ENCODE measurements at places on chromosomes 3 and 15.

GRCh38 chr3:57974796-57975388 is 33.3 kb upstream of the FLNB start:
- no peak for DNase-seq
- H3K4me3 ChIP-seq = no peak overlapping the region
- H3K27me3 ChIP-seq = no peaks in the 10 kb centered on the region
- peaks cover 32% of the 10 kb centered on the region for H3K4me1 ChIP-seq
- peak overlapping the region; percentile 90 for H3K27ac ChIP-seq

DNA sequence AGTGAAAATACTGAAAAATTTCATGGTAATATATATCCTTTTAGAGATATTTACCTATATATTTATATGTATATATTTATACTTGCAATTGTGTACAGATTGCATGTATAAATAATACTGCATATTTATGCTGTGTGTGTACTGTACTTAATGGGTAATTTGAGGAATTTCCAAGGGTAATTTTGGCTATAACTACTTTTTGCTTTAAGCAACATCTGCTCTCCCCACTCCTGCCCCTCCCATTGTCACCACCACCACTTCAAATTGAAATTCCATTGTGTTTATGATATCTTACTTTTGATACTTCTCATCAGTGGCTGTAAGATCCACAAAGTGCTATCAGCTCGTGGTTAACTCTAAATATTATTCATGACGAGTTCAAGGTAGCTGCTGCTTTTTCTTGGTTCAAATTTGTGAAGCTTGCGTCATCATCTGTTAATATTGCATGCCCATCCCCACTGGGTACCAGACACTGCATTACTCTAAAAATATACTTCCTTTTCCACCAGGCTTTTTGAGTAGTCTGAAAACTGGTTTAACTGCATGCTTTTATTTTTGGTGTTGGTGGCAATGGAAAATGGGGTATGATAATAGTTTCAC is 91.7 kb upstream of the MITF start:
- no peak overlapping the region for H3K27ac ChIP-seq
- H3K36me3 ChIP-seq = no peaks in the 10 kb centered on the region
- no peak for DNase-seq
- H3K4me3 ChIP-seq = no peak overlapping the region

DNA sequence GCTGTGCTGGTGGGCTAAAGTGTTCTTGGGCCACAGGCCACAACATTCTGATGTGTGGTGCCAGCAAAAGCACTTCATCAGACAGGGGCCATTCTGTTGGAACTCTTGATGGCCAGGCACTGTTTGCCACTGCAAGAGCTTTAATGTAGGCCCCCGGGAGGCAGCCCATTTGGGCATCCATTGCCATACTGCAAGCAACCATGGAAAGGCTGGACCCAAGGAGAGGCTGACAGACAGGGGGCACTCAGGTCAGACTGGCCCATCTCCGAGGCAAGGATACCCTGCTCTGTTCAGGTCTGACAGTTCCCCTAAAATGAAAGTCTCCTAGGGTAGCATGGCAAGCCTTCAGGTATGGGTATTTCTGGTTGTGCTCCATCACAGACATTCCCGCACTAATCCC is 64.2 kb downstream of the FAM227B start:
- H3K27ac ChIP-seq = no peak overlapping the region
- no peaks in the 10 kb centered on the region for H3K4me1 ChIP-seq
- no peak overlapping the region for H3K4me3 ChIP-seq
- no peaks in the 10 kb centered on the region for H3K27me3 ChIP-seq
- no peak for DNase-seq

- DNase-seq = no peak
- H3K27me3 ChIP-seq = no peaks in the 10 kb centered on the region
- no peaks in the 10 kb centered on the region for H3K4me1 ChIP-seq
- no peak overlapping the region for H3K4me3 ChIP-seq
Measured at GRCh38 chr15:35547775-35548364, 1.9 kb upstream of the DPH6 start.

DNA sequence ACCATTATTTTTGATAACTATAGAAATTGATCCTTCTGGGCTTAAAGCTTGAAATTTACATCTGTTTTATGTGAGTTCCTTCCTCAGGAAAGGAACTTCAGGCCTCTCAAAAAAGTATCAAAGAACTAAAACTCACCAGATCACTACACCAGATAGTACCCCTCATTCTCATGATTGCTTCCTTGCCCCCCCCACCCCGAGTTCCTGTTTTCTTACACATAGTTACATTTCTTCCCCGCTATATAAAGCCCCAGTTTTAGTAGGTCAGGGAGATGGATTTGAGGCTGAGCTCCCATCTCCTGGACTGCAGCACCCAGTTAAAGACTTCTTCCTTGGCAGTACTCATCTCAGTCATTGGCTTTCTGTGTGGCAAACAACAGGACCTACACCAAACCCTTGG is 80.3 kb upstream of the HRH1 start:
- no peaks in the 10 kb centered on the region for H3K27me3 ChIP-seq
- no peak overlapping the region for H3K27ac ChIP-seq
- H3K4me1 ChIP-seq = no peaks in the 10 kb centered on the region

GRCh38 chr3:193357291-193357690 is 21.3 kb downstream of the ATP13A5 start:
- no peaks in the 10 kb centered on the region for H3K27me3 ChIP-seq
- no peak overlapping the region for H3K27ac ChIP-seq
- no peaks in the 10 kb centered on the region for H3K4me1 ChIP-seq
- H3K4me3 ChIP-seq = no peak overlapping the region
- no peaks in the 10 kb centered on the region for H3K36me3 ChIP-seq

DNA sequence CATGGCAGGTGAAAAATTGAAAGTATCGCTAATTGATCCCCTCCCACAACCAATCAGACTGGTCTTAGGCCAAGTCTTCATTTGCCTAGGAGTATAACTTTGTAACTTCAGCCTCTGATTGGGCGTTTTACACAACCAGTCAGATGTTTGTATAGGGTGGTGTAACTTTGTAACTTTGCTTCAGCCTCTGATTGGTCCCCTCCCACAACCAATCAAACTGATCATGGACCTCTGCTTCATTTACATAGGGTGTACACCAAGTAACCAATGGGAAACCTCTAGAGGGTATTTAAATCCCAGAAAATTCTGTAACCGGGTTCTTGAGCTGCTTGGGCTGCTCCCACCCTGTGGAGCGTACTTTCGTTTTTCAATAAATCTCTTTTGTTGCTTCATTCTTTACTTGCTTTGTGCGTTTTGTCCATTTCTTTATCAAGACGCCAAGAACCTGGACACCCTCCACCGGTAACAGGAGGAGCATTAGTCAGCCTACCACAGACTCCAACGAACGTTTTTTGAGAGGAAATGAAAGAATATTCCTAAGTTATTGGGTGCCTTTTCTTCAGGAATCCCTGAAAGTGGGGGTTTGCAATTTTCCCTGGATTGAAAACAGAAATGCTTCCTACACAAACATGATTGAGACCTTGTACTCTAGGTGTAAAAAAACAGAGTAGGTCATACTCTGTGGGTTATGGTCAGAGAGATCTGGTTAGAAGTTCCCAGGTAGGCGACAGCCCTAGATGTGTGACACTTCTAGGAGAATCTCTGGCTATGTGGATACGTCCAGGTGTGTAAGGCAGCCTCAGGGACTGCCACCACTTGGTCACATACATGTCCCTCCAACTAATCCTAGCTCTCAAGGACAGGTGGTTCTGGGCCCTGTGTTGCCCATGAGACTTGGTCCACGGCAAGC is 5.5 kb upstream of the SACM1L start:
- no peaks in the 10 kb centered on the region for H3K27me3 ChIP-seq
- no peak overlapping the region for H3K27ac ChIP-seq
- no peak overlapping the region for H3K4me3 ChIP-seq
- DNase-seq = no peak

DNA sequence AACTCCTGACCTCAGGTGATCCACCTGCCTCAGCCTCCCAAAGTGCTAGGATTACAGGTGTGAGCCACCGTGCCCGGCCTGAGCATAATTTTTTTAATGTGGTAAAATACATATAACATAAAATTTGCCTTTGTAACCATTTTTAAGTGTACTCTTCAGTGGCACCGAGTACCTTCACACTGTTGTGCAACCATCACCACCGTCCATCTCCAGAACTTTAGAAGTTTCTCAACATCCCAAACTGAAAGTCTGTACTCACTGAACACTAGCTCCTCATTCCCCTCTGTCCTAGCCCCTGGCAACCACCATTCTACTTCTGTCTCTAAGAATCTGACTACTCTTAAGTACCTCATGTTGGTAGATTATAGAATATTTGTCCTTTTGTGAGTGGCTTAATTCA is 35.2 kb downstream of the LRIG1 start:
- no peaks in the 10 kb centered on the region for H3K36me3 ChIP-seq
- H3K27me3 ChIP-seq = no peaks in the 10 kb centered on the region
- no peak overlapping the region for H3K27ac ChIP-seq
- no peak overlapping the region for H3K4me3 ChIP-seq

DNA sequence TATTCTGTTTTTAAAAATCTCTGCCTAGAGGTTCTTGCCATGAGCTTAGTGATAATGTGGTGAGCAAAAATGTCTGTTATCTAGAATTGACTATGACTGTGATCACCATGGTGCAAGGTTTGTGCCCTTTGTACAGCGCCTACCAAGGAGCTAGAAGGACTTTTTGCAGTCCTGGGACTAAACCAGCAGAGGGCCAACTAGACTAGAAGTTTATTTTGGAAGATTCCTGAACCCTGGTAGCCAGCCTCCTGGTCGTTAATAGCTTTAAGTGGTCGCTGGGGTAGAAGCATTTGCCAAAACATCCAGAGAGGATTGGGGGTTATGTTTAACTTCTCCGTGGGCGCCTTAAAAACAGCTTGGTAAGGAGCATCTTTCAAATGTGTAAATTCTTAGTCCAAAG is 7.8 kb downstream of the SCG5 start:
- no peaks in the 10 kb centered on the region for H3K36me3 ChIP-seq
- no peak overlapping the region for H3K27ac ChIP-seq
- no peak overlapping the region for H3K4me3 ChIP-seq
- no peaks in the 10 kb centered on the region for H3K27me3 ChIP-seq

DNA sequence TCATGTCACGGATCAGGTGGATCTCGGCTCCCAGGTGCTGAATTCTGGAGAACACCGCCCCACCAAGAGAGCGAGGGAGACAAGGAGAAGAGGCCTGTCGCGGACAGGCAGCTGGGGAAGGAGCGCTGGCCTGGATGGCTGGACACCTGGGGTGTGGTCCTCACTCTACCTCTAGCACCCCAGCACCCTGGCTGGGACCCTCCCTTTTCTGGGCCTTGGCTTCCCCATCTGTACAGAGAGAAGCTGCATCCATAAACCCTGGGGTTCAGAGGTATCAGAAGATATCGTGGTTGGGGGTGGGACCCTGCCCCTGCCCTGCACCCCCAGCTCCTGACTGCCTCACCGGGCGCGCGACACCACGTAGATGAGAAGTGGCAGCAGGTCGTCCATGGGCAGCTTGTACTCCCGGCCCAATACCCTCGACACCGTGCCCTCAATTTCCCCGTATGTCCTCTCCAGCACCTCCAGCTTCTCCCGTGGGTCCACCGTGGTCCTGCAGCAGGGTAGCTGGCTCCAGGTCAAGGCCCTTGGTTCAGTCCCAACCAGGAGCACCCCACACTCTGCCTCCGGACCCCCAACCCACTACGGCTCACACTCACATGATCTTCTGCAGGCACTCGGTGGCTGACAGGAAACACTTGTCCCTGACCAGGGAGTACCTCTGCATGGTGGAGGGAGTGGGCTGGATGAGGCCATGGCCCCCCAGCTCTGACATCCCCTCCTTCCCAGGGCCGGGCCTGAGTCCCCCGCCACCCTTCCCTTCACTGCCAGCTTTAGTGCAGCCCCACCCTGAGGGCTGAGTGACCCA is 21.7 kb downstream of the ALS2CL start:
- H3K27ac ChIP-seq = no peak overlapping the region
- no peak for DNase-seq
- H3K36me3 ChIP-seq = no peaks in the 10 kb centered on the region
- no peak overlapping the region for H3K4me3 ChIP-seq
- no peaks in the 10 kb centered on the region for H3K4me1 ChIP-seq

DNA sequence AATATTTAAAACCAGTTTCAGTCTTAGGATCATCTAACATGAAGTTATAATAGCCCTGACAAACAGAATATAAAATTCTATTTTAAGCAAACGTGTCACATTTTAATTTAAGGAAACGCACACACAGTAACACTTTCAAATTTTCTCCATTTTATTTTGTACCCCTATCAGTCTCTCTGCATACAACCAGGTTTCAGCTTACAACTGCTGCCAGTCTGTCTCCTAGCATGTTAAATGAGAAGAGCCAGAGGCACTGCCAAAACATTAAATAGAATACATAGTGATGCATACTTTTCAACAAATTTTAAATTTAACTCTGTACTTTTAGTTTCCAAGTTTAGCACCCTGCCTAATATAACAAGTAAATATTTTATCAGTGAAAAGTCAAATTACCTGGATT is 60.8 kb downstream of the UACA start:
- no peaks in the 10 kb centered on the region for H3K4me1 ChIP-seq
- H3K36me3 ChIP-seq = no peaks in the 10 kb centered on the region
- no peaks in the 10 kb centered on the region for H3K27me3 ChIP-seq
- no peak overlapping the region for H3K4me3 ChIP-seq
- no peak for DNase-seq

GRCh38 chr3:55524565-55525244 is 37.6 kb upstream of the WNT5A start:
- no peak overlapping the region for H3K4me3 ChIP-seq
- H3K27me3 ChIP-seq = no peaks in the 10 kb centered on the region
- DNase-seq = no peak
- no peaks in the 10 kb centered on the region for H3K36me3 ChIP-seq
- no peaks in the 10 kb centered on the region for H3K4me1 ChIP-seq
- H3K27ac ChIP-seq = no peak overlapping the region

GRCh38 chr3:160454995-160455394 is 5.4 kb upstream of the TRIM59 start:
- no peaks in the 10 kb centered on the region for H3K4me1 ChIP-seq
- no peaks in the 10 kb centered on the region for H3K27me3 ChIP-seq

DNA sequence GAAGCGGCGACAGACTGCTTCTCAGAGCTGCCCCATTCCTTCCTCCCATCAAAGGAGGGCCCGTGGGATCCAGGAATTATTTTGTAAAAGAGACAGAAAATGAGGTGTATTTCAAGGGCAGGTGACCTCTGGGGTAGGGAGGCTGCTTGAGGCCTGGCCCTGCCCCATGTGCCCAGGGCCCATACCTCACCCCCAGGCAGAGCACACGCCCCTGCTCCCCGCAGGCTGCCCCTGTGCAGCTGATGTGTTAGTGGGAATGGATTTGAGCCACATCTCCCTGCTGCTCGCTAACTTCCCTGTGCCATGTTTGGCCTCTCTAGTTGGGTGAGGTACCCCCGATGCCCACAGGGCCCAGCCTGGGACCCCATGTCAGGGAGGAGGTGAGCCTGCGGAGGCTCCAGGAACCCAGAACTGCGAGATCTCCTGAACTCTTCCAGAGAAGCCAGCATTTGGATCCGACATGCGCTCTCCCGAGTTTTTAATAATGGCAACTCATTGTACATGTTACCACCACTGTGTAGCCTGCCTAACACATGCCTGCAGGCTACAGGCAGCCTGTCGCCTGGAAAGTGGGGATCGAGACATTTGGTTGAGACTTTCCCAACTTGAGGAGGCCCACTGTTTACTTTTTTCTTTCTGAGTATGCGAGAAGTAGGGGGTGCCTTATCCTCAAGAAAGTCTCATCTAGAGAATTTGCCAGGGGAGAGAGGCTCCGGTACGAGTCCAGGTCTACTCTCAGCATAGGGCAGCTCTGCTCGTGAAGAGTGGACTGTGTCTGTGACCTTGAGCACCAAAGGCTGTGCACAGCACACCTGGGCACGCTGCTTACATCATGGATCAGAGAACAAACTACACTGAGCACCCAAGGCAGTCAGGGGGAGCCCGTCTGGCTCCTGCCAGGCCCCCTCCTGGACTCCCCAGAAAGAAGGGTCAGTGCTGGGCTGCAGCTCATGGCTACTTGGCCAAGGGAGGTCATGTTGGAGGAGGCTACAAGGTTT is 36.1 kb downstream of the PCSK6 start:
- no peak overlapping the region for H3K4me3 ChIP-seq
- no peak overlapping the region for H3K27ac ChIP-seq
- no peak for DNase-seq
- no peaks in the 10 kb centered on the region for H3K4me1 ChIP-seq
